Upper lobe of left lung (tissue), 6 donors: ENCODE measurements at places on chromosomes 16 and 17. TPM values are rescaled to one million over a fixed set of nuclear protein-coding genes. Genes with fewer than 3 reads are reported as not detected.

Gene TBC1D26
- total RNA-seq, result not detected

Gene CMTR2
- total RNA-seq, result 19.0 TPM

Gene HOXB13
- not detected for total RNA-seq

Gene CES1
- 183 TPM for total RNA-seq

DNA sequence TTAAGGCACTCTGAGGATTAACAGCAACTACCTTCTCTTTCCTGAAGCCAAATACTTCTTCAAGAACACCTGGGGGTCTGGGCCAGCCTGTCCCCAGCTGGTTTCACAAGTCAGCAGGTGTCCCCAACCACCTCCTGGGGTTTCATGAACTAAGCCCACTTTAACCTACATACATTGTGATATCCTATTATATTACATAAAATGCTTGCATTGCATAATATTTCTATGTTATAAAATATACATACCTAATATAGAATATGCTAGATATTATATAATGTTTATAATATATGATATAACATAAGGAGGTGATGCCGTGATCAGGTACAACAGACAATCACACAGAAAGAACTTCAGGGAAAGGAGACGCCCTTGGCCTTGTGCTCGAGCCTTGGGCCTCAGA lies 367.6 kb downstream of the C16orf95 start:
- H3K4me1 ChIP-seq, result no peaks in the 10 kb centered on the region
- H3K4me3 ChIP-seq, result no peak overlapping the region
- H3K36me3 ChIP-seq, result no peaks in the 10 kb centered on the region
- no peak overlapping the region for H3K27ac ChIP-seq
- DNase-seq, result no peak

- DNase-seq, result no peak
- H3K4me1 ChIP-seq, result peaks cover 13% of the 10 kb centered on the region
- H3K27ac ChIP-seq, result no peak overlapping the region
- H3K27me3 ChIP-seq, result no peaks in the 10 kb centered on the region
- H3K4me3 ChIP-seq, result no peak overlapping the region
- peaks cover 92% of the 10 kb centered on the region for H3K36me3 ChIP-seq
These were observed 6.1 kb downstream of the ACADVL start for GRCh38 chr17:7225711-7226331.

DNA sequence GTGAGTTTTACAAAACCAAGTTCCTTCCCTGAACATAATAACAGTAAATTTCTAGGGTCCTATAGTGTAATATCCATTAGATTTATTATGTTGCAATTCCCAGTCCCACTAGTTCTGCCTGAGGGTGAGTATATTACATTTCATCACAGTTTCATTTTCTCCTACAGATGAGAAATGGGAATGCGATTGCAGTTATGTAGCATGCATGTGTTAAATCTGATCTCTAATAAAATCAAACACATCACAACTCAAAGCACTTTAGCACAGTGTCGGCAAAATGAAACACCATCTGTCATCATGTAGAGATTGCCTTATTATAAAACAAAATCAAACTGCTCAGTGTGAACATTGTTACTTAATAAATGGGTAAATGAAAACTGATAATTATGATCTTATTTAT lies 180.5 kb upstream of the TOX3 start:
- no peak overlapping the region for H3K4me3 ChIP-seq
- DNase-seq, result no peak

- H3K36me3 ChIP-seq, result no peaks in the 10 kb centered on the region
- no peaks in the 10 kb centered on the region for H3K27me3 ChIP-seq
- no peak for DNase-seq
- no peak overlapping the region for H3K27ac ChIP-seq
- H3K4me3 ChIP-seq, result no peak overlapping the region
These were observed 524.3 kb downstream of the WWOX start for GRCh38 chr16:78623796-78624195.

- H3K27ac ChIP-seq, result no peak overlapping the region
- no peak for DNase-seq
- H3K36me3 ChIP-seq, result peaks cover 13% of the 10 kb centered on the region
- no peaks in the 10 kb centered on the region for H3K4me1 ChIP-seq
These were observed 11.5 kb downstream of the COX10 start for GRCh38 chr17:14080847-14081251.

DNA sequence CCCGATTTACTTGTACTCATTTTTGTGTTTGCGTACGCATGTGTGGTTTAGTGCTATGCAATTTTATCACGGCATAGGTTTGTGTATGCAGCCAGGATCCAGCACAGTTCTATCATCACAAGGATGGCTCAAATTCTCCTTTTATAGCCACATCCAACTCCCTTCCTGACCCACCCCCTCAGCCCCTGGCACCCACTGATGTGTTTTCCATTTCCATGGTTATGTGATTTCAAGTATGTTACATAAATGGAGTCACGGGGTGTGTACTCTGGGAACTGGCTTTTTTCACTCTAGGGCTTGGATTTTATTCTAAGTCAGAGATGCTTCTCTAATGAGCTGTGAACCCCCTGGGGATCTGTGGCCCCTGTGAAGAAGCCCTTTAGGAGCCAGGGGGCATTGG lies 16.8 kb downstream of the IL4R start:
- peak overlapping the region; percentile 99 for H3K27ac ChIP-seq
- no peaks in the 10 kb centered on the region for H3K27me3 ChIP-seq
- no peak overlapping the region for H3K4me3 ChIP-seq
- H3K4me1 ChIP-seq, result peaks cover 98% of the 10 kb centered on the region
- peak; percentile 57 for DNase-seq
- peaks cover 8% of the 10 kb centered on the region for H3K36me3 ChIP-seq

DNA sequence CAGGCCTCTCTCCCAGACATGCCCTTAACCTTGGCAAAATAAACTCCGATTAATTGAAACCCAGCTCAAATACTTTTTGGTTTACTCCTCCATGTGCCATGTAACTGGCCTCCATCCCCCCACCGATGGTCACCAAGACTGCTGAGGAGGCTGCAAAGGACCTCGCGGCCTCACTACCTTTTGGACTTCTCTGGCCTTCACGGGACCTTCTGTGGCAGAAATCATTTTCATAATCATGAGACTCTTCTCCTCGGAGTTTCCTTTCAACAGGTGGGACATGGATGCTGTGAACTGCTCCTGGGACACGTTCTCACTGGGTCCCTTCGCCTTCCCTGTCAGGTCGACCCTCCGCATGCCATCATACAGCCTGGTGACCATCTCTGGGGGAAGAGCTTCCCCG lies 9.0 kb downstream of the MEAK7 start:
- DNase-seq, result no peak
- H3K27ac ChIP-seq, result no peak overlapping the region
- H3K4me3 ChIP-seq, result no peak overlapping the region
- peaks cover 31% of the 10 kb centered on the region for H3K36me3 ChIP-seq

DNA sequence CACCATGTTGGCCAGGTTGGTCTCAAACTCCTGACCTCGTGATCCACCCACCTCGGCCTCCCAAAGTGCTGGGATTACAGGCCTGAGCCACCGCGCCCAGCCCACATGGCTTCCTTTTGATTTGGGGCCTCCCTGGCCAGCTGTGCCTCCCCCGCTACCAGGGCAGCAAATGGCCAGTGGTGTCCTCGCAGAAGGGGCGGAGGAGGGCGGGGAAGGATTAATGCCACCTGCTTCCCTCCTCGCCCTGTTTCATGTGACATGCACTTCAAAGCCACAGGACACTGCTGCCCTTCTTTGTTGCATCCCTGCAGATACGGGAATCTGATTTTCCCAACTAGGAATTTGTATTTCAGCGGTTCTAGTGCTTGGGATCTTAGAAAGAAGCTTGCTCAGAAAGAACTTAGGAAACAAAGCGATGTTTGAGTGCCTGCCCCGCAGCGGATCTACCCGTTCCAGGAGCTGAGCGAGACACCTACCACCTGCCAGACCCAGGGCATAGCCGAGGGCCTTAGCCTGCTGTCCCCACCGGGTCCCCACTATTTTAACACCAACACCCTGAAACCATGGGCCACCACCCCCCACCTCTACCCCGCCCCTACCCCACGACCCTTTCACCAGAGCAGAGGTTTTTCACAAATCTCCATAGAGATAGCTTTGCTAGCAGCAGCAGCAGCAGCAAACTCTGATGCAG lies 37.7 kb upstream of the CCDC182 start:
- no peaks in the 10 kb centered on the region for H3K27me3 ChIP-seq
- DNase-seq, result peak; percentile 47
- H3K4me3 ChIP-seq, result no peak overlapping the region
- H3K4me1 ChIP-seq, result peaks cover 20% of the 10 kb centered on the region
